Dermis microvascular lymphatic vessel endothelial cell (primary cell): ENCODE measurements at places on chromosomes 3 and 15. TPM values are rescaled to one million over a fixed set of nuclear protein-coding genes. Genes with fewer than 3 reads are reported as not detected.

CTXN2 gene
- total RNA-seq = not detected in 2 replicates

MAGEL2 gene
- total RNA-seq = not detected in 2 replicates

IQCF5 gene
- not detected in 2 replicates for total RNA-seq

MED12L gene
- total RNA-seq = 0.13 TPM in 2 replicates

PTX3 gene
- 219 and 387 TPM in 2 replicates for total RNA-seq

RAB8B gene
- 55.8 and 56.8 TPM in 2 replicates for total RNA-seq

GOLGA8T gene
- total RNA-seq = under 0.01 and 0.13 TPM in 2 replicates
